AML-193 (cell line): ENCODE measurements at places on chromosomes 2 and 18.

GRCh38 chr2:74779587-74780135, 54.3 kb upstream of the HK2 start:
- no peak for DNase-seq

- peak; percentile 14 for DNase-seq
Measured at GRCh38 chr18:49858309-49859020, 45.1 kb upstream of the ACAA2 start.

GRCh38 chr2:72996117-72996502, 75.4 kb downstream of the SFXN5 start:
- no peak for DNase-seq

DNA sequence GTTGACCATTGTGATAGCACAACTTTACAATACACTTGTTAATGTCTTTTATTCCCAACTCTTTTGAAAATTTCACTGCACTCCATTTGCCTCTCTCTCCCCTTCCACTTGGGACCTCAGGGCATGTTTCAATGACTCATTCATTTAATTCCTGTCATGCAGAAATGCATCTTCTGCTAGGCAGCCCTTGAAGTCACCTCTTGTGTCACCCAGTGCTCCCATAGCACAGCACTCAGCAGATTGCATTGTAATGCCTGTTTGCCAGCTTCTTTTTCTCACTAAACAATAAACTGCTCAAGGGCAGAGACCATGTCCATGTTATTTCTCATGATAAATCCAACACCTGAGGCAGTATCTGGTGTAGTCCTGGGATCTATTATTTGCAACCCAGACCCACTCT, 85.9 kb upstream of the ACSL3 start:
- DNase-seq, result no peak

- no peak for DNase-seq
Measured at GRCh38 chr2:37730037-37730818, 58.8 kb upstream of the CDC42EP3 start.

DNA sequence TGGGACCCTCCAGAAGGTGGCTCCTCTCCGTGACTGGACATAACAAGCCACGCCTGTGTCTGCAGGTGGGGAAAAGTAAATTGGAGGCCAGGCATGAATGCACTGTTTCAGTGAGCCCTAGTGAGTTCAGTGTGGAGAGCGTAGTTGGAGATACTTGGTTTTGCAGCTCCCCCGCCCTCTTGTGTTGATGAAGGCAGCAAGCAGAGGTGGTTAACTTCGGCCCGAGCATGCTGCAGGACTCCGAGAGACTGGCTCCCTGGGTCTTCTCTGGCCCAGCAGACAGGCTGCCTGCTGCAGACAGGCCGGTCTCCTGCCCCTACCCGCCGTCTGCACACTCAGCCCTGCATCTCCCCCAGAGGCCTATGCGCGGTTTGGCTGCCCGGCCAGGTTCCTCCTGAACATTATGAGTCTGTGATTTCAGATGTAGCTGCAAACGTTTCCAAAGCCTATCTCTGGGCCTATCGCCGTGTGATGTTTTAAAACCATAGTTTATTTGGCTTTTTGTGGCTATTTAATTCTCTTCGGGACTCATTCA, 102.4 kb downstream of the LDLRAD4 start:
- no peak for DNase-seq

- DNase-seq, result no peak
Measured at GRCh38 chr2:71685941-71686611, 232.7 kb downstream of the DYSF start.

GRCh38 chr2:138395565-138396306, 105.8 kb upstream of the SPOPL start:
- DNase-seq, result no peak
